ENCODE measurements at places on chromosomes 2 and 18.

- DNase-seq = no peak
Observed at GRCh38 chr2:191786694-191787093, 60.2 kb downstream of the CAVIN2 start.

- peak; percentile 30 for DNase-seq
Observed at GRCh38 chr2:227325839-227326195, 766 bp downstream of the MFF start.

- no peak for DNase-seq
Observed at GRCh38 chr2:216943109-216943508, 83.2 kb upstream of the TNP1 start.

DNA sequence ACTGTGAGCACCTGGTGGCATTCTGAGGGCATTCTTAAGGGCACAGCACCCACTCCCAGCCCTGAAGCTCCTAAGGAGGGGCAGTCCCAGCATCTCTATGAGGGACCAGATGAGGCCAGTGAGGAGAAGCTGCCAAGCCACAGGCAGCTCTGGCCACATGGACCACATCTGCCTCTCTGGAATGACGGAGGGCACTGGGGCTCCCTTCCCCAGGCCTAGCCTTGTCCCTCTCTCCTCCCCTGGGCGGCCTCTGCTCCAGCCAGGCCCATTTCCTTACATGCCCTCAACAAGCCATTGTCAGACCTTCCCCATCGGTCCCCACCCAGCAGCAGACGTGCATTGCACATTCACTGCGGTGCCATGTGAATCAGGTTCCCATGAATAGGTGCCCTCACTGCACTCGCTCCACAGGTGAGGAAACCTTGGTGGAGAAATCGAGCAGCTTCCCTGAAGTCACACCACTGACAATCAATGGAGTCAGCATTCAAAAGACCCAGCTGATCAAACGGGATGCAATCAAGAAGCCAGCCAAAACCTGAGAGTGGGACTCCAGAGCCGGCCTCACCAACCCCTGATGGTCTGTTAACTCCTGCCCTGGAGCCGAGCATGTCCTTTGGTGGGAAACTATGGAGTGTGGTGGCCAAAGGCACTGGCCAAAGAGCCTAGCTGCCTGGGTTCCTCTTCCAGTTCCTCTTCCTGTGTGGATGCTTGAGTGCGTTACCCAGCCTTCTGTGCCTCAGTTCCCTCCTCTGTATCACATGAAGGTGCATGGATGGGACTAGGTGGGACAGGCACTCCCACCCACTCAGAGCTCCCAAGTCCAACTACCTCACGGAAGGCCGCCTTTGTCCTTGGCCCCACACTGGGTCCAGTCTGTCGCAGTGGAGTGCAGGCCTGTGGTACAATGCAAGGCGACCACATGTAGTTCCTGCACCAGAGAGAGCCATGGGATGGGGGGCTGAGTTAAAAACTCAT lies 147.3 kb downstream of the ZFP36L2 start:
- DNase-seq = no peak

GRCh38 chr2:122239440-122239839 lies 484.0 kb downstream of the TSN start:
- DNase-seq = no peak

GRCh38 chr2:166256896-166257295 lies 118.8 kb downstream of the SCN9A start:
- no peak for DNase-seq

DNA sequence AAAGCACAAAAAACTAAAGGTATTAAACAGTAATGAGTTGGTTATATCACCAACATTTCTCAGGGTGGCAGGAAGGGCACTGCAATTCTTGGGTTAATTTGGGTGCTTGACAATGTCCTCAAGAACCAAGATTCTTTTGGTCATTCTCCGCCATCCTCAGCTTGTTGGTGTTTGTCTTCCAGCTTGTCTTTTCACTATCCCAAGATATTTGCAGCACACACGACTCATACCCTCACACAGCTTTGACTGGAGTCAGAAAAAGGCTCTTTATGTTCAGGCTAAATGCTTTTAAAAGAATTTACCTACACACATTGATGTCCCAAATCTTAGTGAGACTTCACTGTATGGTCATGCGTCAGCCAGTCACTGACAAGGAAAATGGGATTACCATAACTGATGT lies 12.5 kb downstream of the GREB1L start:
- DNase-seq = no peak

DNA sequence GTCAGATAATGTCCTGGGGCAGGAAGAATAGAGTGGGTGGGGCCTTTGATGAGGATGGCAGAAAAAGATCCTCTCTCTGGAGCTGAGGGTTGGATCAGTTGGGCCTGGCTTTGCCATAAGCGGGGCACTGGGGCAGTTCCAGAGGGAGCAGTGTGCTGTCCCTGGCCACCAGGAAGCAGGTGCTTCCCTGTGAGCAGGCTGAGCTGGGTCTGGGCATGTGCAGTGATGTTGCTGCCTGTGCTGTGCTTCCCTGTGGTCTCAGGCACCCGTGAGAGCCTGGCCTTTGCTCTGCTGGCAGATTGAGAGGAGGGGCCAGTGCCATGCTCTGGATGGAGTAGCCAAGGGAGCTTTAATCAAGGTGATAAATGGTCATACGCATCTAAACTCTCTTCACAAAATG lies 14.6 kb upstream of the NPPC start:
- DNase-seq = no peak

DNA sequence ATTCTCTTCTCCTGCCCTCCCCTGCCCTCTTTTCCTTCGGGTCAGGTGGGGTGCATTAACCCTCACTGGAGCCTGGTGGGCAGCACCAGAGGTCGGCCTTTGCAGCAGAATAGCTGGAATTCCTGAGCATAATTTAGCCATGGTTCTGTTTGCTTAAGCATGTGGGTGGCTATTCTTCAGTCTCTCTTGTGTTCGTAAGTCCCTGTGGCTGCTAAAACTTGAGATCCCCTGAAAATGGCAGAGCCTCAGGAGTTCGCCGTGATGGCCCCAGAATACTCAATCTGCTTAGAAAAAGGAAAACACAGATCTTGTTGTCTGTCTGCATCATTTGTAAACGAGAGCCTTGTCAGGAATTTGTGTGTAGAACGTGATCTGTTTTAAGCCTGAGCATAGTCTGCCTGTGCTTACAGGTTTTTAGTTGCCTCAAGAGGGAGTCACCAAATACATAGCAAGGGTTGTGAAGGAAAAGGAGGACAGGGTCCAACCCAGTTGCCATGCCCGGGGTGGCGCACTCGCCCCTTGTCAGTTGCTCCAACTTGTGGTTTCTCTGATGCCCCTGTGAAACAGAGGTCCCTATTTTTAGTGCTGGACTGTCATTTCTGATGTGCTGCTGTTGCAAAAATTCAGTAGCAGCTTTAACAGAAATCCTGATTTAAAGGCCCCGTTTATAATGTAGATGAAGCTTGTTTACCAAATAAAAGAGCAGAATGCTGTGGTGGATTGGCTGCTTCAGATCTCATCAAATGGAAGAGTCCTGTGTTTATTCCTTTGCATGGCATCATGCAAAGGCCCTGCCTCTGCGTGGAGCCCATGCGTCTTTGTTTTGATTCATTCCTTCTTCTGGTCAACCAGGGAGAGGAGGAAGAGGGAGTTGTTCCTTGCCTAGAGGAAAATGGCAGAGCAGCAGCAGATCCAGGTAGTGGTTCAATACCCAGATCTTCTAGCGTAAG lies 74.8 kb downstream of the WDSUB1 start:
- DNase-seq = no peak

DNA sequence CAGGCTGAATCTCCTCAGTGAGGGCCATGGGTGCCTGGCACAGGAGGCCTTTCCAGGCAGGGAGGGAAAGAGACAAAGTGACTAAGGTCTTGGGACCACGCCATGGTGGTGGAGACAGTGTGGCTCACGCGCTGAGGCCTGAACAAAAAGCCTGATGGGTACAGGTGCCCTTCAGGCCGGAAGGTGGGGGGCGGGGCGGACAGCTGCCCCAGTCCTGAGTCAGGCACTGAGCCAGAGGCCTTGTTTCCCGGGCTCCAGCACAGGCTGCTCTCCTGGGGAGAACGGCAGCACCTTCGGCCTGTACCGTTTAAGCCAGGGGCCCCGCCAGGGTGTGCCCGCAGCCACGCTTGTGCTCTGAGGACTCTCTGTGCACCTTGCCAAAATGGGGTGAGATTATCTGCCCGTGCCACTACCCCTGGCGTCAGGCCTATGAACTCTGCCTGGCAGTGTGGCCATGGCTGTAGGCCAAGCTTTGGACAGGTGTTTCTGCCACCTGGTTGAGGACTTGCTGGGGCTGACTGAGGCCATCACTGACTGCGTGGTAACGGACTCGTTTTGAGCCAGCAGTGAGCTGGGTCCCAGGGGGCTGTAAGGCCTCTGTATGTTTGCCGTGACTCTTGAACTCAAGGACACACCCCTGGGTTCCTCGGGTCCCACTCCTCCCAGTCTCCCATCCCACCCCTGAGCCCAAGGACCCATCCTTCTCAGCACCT lies 31.7 kb upstream of the DNMT3A start:
- no peak for DNase-seq

DNA sequence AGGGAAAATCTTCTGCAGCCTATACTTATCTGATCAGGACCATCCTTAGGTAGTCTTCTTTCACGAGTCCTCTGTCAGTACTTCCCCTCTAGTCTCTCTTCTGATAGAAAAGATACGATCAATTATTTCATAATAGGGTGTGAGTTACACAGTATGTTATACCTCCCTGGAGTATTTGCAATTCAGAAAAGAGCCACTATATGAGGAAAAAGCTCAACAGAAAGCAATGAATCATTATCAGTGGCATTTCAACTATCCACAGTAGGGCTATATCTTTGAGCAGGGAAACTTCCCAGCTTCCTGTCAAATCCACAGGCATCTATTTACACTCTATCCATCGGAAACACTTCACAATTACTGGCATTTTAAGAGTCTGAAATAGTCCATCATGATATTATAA lies 105.3 kb upstream of the ACVR2A start:
- no peak for DNase-seq

DNA sequence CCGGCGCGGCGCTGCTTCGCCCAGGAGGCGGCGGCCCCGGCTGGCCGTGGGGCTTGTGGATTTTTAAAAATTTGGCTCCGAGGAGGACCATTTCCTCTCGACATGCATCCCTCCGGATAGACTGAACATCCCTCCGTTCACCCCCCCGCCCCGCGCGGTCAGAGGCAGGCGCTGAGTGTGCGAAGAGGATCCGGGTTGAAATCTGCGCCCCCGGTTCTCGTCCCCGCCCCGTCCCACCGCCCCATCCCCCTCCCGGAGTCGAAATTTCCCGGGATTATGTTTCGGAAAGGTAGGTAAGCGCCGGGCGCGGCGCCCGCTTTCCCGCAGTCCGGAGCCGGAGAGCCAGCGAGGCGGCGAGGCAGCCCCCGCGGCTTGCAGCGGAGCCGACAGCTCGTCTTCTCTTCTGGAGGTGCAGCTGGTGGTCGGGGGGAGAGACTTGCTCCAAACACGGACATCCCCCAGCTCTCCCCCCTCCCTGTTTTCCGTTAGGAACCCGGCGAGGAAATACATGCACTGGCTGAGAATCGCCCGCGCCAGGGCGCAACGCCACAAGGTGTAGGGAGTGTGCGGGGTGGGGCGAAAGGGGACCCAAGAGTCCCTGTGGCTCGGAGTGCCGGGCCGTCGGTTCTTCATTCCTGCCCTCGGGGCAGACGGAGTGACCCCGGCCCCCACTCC lies at the start of gene PRKCE:
Gene PRKCE, plus strand, starts transcription at position 261 of the 675 bp plus-strand sequence.
- DNase-seq = peak; percentile 63

- no peak for DNase-seq
Observed at GRCh38 chr2:3223080-3223923, 154.3 kb downstream of the EIPR1 start.

- no peak for DNase-seq
Observed at GRCh38 chr2:188610827-188611226, 319.2 kb downstream of the GULP1 start.

- DNase-seq = no peak
Observed at GRCh38 chr18:766550-766860, 45.5 kb downstream of the YES1 start.

DNA sequence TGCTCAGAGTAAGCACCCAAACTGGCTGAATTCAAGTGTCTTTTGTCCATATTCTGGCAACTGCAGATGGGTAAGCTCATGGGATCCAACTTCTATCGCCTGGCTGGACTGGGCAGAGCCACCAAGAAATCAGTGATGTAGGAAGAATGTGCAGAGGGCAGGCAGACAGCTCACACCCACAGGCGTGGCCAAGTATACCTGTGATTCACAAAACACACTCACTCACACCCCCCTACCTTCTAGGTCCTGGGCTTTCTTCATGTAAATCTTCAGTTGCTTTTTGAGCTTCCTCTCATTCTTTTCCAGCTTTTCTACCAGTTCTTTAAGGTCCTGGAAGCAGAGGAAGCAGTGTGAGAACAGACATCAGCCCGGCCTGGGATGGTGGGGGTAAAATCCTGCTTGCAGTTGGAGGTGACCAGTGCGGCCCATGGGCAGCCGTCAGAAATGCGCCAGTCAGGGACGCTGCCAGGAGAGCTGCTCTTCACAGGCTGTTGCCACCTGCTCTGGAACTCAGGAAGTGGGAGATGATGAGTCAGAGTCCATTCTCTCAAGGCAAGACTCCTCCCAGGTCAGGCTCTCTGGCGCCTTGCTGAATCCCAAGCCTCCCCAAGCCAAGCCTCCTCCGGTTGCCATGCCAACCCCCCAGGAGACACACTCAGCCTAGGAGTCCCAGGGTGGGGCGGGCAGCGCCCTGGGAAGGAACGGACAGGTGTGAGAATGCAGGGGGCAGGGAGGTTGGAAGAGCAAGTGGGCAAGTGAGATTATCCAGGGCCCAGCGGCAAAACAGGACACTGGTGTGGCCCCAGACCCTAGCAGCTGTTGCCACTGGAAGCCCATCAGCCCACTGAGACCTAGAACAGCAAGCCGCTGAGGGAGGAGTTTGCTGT lies 36.2 kb upstream of the ACAA2 start:
- peak; percentile 94 for DNase-seq

DNA sequence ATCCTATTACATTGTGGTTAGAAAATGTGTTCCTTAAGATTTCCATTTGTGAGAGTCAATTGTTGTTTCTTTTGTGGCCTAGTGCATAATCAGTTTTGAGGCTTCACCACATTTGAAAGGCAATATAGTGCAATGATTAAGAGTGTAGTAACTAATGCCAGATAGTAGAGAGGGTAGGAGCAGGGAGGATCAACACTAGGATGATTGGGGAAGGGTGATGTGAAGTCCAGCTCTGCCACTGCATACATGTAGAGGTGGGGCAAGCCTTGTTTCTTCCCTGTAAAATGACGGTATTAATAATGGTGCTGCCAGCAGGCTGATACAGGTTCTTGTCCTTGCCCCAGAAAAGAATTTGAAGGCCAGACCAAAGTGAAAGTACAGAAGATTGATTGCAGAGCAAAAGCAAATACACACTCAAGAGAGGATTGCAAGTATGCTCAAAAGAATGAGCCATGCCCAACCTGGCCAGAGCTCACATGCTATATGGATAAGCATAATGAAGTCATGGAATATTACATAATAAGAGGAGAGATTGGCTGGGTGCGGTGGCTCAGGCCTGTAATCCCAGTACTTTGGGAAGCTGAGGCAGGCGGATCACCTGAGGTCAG lies 8.0 kb downstream of the SP100 start:
- no peak for DNase-seq

GRCh38 chr18:10234912-10235660 lies 219.3 kb upstream of the APCDD1 start:
- DNase-seq = peak; percentile 43

DNA sequence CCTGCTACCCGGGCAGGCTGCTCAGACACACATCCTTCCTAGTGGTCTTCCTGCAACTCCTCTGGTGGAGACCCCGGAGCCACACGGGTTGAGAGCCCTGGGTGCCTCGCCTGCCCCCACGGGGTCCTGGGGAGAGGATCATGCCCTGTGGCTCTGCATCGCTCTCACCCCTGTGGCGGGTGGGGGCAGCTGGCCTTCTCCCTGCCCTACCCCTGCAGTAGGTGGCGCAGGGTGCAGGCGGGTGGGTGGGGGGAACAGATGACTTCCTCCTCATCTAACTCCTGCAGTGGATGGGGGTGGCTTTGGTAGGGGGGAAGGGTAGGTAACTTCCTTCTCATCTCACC lies 38.5 kb downstream of the TSHZ1 start:
- no peak for DNase-seq
